ENCODE measurements at places on chromosomes 11 and 22. TPM values are rescaled to one million over a fixed set of nuclear protein-coding genes. Genes with fewer than 3 reads are reported as not detected.

- DNase-seq: peak; percentile 39
These were observed 858.1 kb downstream of the OPCML start for GRCh38 chr11:132674151-132674550.

DNA sequence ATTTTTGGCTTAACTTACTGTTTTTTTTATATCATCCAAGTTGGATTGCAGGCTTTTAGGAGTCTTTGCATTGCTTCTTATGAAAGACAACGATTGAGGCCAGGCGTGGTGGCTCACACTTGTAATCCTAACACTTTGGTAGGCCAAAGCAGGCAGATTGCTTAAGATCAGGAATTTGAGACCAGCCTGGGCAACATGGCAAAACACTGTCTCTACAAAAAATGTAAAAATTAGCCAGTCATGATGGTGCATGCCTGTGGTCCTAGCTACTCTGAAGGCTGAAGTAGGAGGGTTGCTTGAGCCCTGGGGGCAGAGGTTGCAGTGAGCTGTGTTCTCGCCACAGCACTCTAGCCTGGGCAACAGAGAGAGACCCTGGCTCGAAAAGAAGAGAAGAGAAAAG, 56.6 kb downstream of the BID start:
- DNase-seq: no peak

DNA sequence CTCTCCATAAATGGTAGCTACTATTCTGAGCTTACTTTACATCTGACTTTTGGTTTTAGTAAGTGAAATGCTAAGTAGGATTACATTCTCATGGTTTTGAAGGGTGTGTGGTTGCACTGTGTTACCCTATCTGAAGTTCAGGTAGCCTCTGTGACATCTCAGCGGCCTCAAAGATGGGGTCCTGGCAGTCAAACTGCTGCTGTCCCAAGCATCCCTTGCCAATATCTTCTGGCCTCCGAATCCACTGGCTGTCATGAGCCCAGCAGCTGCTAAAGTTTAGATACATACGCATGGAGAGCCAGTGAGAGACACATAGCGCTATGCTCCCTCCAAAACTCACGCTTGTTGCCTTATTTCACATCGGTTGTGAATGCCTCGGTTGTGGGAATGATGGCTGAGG, 34.9 kb downstream of the UBASH3B start:
- DNase-seq: peak; percentile 28

The KCNK4 gene
- not detected for total RNA-seq

DNA sequence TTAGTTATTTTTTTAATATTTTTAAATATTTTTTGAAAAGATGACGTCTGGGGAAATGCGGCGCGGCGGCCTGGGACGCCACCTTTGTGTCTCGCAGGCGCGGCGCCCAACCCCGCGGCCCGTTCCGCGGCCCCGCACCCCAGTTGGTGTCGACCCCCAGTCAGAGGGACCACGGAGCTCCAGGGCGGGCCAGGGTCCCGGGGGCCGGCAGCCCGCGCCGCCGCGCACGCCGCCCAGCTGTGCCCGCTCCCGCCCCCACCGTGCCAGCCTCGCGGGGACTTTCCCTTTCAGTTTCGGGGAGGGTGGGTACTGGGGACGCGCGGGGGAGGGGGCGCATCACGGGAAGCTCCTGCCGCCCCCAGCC, 1.6 kb downstream of the CCND1 start:
- peak; percentile 42 for DNase-seq

The OR6T1 gene
- not detected for total RNA-seq

- DNase-seq: peak; percentile 85
These were observed 158.7 kb downstream of the RAB38 start for GRCh38 chr11:88016392-88017170.

- DNase-seq: no peak
These were observed 154.4 kb downstream of the SBF2 start for GRCh38 chr11:10139656-10140055.

DNA sequence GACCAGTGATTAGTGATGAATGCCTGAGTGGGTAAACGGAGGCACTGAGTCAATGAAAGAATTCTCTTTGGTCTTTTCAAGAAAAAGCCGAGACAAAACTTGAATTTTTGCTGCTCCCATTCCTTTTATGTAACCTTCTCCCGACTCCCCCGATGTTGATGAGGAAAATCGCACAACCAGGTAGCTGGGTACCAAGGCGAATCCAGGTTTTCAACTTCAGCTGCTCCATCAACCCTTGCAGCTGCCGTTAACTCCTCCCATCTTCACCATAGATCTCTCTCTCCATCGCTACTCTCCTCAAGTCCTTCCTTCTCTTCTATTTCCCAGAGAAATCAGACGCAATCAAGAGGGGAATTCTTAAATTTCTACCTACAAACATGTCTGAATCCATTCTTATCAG, 611 bp upstream of the USP2 start:
- DNase-seq: no peak

GRCh38 chr22:29195964-29196666, 9.6 kb upstream of the EMID1 start:
- no peak for DNase-seq

GRCh38 chr11:67419325-67420049, 4.0 kb downstream of the CARNS1 start:
- DNase-seq: no peak

GRCh38 chr22:36874309-36874696, 13.5 kb downstream of the NCF4 start:
- no peak for DNase-seq

The MTFP1 gene
- 21.0 TPM for total RNA-seq

DNA sequence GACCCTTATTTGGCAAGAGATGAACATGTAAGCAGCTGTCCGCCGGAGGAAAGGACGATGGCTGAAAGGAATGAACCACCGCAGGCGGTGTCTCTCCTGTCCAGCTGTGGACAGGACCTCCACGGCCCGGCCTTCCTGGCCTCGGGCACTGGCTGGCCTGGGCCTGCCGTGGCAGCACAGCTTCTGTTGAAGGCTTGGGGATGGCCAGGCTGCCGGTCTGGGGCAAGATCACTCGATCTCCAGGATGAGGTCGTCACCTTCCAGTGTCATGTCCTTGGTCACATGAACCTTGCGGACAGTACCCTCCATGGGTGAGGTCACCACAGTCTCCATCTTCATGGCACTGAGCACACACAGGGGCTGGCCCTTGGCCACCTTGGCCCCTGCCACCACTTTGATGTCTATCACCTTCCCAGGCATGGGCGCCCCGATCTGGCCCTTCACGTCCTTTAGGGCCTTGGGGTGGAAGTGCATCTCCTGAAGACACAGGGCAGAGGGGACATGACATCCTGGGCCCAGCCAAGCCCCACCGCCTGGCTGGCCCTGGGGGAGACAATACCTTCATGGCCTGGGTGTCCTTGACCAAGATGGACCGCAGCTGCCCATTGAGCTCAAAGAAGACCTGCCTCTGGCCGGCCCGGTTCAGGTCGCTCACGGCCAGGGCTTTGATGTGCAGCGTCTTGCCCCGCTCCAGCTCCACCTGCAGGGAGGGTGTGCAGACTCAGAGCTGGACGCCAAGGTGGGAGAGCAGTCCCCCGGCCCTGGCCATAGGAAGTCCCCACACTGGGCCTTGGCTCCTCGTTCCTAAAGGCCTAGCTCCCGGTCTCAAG, 5.6 kb downstream of the RCE1 start:
- no peak for DNase-seq

- no peak for DNase-seq
These were observed 5.1 kb downstream of the TMEM121B start for GRCh38 chr22:17115945-17116565.

DNA sequence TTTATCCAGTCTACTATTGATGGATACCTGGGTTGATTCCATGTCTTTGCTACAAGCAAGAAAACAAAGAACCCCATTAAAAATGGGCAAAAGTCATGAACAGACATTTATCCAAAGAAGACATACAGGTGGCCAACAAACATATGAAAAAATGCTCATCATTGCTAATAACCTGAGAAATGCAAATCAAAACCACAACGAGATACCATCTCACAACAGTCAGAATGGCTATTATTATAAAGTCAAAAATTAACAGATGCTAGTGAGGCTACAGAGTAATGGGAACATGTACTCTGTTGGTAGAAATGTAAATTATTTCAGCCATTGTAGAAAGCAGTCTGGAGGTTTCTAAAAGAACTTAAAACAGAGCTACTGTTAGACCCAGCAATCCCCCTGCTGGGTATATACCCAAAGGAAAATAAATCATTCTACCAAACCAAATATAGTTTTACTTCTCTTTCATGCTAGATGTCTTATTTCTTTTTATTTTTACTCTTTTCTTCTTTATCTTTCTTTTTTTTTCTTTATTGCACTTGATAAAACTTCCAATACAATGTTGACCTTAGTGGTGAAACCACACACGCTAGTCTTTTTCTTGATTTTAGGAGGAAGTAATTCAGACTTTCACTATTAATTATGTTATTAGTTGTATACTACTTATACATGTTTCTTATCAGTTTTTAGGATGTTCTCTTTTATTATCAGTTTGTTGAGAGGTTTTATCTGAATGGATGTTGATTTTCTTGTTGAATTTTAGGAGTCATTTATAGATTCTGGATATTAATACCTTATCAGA, 14.3 kb downstream of the TRIM22 start:
- no peak for DNase-seq

DNA sequence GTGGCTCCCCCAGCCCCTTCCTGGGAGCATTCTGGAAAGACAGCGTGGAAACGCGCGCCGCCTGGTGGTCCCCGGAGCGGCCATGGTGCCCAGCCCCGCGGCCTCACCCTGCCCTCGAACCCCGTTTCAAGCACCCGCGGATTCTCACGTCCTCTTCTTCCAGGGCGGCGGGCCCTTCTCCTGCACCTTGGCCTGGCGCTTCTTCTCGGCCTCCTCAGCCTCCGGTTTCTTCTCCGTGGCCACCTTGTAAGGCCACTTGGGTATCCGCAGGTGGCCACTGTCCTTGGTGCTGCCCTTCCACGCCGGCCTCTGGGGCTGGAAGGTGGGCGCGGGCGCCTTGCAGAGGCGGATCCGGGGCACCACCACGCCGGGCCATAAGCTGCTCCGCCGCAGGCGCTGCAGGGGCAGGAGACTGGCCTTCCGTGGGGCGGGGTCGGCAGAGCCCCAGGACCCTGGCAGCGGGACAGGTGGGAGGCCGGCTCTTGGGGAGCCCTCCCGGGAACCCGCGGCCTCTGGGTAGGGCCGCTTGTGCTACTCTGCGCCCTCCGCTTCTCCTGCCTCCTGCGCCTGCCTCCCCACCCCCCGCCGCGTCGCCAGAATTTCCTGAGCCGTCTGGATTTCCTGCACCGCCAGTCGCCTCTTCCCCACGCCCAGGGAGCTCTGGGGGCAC, 83.4 kb downstream of the TRIM51G start:
- no peak for DNase-seq

DNA sequence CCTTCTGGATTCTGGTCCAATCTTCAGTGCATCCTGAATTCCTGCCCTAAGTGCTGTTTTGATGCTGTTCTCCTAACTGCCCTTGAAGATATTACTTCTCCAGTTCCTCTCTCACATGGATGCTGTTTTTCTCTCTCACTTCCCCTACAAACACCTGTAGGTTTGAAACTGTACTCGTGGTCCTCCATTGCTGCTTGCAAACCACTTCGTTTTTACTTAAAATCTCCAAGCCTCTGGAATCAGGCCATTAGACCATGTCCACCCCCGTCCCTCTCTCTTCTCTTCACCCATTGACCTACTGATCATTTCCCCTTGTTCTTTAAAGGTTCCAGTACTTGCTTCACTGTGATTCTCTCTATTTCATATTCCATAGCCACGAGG, 988.1 kb downstream of the NTM start:
- DNase-seq: no peak

- DNase-seq: no peak
These were observed 156.5 kb upstream of the ZC3H12C start for GRCh38 chr11:109936661-109937180.

GRCh38 chr22:33443683-33444082, 385.5 kb upstream of the SYN3 start:
- peak; percentile 45 for DNase-seq

DNA sequence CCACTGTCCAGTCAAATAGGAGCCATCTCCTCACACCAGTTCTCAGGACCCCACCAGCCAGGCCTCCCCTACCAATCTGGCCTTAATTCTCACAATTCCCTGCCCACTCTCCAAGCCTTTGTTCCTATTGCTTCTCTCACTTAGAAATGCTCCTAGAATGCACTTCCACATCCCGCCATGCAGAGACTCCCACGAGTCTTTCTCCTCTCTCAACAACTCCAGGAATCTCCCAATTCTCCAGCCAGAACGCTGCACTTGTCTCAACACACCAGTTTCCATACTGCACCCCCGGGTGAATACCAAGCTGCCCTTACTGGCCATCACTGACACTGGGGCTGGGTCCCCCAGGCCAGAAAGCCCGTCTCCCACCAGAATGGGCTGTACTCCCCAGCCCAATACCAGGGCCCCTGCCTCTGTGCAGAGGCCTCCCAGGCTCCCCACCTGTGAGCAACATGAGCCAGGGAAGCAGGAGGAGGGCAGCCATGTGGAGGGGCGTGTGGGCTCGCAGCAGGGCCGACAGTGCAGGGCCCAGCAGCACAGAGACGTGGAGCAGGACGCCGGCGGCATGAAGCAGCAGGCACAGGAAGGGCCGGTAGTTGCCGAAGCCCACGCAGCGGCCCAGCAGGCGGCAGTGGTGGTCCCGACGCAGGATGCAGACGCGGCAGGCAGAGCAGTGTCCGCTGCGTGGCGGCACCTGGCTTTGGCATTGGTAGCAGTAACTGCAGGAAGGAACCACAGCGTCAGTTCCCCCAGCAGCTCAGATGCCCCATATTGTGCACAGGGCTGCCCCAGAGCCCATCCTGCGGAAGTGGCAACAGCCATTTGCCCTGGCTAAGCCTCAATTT, 2.4 kb downstream of the ZDHHC24 start:
- peak; percentile 79 for DNase-seq

DNA sequence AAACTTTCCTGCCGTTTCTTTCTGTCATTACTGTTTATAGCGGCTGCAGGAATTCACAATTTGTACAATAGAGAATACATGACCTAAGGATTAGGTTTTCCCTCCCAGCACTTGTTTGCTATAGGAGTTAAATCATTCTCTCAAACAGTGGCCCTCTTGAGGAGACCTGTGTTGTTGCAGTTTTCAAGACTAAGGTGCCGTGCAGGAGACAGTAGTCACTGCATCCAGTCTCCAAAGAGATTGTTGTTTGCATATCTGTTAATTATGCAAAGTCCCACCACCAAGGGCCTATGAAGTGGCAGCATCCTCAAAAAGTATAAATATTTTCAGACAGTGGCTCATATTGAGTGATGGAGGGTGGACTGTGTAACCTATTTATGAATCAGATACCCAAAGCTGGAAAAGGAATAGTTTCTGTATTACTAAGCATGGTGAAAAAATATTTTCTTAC, 2.3 kb downstream of the PRSS23 start:
- peak; percentile 53 for DNase-seq
